GOT3 (cell line): ENCODE measurements at places on chromosomes 12 and 14.

DNA sequence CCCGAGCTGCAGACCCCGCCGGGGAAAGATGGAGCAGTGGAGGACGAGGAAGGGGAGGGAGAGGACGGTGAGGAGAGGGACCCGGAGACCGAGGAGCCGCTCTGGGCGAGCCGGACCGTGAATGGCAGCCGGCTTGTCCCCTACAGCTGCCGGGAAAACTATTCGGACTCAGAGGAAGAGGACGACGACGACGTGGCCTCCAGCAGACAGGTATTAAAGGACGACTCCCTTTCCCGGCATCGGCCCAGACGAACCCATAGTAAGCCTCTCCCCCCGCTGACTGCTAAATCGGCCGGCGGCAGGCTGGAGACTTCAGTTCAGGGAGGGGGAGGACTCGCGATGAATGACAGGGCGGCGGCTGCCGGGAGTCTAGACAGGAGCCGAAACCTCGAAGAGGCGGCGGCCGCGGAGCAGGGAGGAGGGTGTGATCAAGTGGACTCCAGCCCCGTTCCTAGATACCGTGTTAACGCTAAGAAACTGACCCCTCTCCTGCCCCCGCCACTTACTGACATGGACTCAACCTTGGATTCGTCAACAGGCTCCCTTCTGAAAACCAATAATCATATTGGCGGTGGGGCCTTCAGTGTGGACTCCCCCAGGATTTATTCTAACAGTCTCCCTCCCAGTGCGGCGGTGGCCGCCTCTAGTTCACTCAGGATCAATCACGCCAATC is 962 bp downstream of the LEMD3 start:
- DNase-seq = peak; percentile 99

GRCh38 chr12:40254455-40255085 is 29.8 kb downstream of the LRRK2 start:
- DNase-seq = no peak

DNA sequence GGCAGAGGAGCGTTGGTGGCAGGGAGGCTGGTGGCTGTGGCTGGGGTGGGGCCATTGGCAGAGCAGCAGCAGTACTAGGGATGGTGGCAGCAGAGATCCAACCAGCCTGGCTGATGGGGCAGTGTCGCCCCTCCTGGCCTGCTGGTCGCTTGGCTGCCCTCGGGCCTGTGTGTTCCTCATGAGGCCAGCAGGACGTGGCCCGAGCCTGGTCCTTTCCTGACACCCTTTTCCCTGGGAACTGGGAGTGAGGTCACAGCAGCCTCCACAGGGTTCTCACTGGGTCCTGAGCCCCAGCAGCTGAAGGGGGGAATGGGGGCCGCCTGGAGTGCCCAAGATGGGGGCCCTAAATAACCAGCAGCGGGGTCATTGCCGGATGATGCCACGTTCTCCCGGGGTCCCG is 46.1 kb downstream of the KIF26A start:
- no peak for DNase-seq

DNA sequence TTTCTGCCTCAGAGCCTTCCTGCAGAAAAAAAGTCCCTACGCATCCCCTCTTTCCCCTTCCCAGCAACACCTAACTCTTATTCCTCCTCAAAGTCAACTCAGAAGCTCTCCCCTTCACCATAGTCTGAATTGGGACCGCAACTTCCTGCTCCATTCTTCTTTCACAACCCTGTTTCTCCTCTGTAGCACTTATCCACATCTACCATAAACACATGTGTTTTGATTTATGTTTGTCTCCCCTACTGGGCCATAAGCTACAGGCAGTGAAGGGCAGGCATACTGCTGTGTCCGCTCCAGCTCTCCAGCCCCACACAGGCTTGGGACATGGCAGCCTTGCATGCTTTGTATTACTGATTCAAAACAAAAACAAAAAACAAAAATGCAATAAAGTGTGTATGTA is 5.9 kb downstream of the SDR9C7 start:
- no peak for DNase-seq

GRCh38 chr12:116136340-116136739 is 141.2 kb downstream of the MED13L start:
- DNase-seq = no peak

- DNase-seq = no peak
Observed at GRCh38 chr12:119676022-119676421, 8.1 kb downstream of the PRKAB1 start.

- DNase-seq = no peak
Observed at GRCh38 chr12:7142056-7142644, 12.0 kb downstream of the CLSTN3 start.

DNA sequence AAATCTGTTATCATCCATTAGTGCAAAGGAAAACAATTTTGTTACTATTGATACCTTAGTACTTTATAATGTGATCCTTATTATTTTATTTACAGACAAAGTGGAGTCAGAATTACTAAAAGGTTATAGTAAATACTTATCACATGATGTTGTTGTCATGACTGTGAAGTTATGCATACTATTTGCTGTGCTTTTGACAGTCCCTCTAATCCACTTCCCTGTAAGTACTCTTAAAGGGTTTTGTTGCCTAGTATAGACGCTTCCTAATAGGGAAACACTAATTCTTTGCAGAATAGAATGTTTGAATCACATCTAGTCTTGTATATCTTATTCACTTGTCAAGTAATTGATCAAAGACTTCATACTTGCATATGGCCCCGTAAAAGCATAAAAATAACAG is 69.4 kb downstream of the SLC38A6 start:
- DNase-seq = no peak

DNA sequence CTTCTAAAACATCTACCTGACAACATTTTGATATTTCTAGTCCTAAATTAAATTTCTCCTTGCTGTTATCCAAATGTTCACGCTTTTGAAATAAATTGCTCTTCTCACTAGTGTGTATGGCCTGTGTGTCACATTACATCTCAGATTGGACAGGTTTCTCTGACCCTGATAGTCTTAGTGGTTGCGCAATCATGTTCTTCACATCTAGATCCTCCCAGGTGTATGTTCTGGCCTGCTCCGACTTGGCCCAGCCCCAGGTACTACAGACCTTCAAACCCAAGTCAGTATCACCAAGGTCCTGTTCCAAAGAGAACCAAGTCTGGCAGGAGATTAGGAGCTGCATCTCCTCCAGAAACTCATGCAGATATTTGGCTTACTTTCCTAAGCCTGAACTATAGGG is 209.5 kb downstream of the ASCL1 start:
- DNase-seq = no peak

DNA sequence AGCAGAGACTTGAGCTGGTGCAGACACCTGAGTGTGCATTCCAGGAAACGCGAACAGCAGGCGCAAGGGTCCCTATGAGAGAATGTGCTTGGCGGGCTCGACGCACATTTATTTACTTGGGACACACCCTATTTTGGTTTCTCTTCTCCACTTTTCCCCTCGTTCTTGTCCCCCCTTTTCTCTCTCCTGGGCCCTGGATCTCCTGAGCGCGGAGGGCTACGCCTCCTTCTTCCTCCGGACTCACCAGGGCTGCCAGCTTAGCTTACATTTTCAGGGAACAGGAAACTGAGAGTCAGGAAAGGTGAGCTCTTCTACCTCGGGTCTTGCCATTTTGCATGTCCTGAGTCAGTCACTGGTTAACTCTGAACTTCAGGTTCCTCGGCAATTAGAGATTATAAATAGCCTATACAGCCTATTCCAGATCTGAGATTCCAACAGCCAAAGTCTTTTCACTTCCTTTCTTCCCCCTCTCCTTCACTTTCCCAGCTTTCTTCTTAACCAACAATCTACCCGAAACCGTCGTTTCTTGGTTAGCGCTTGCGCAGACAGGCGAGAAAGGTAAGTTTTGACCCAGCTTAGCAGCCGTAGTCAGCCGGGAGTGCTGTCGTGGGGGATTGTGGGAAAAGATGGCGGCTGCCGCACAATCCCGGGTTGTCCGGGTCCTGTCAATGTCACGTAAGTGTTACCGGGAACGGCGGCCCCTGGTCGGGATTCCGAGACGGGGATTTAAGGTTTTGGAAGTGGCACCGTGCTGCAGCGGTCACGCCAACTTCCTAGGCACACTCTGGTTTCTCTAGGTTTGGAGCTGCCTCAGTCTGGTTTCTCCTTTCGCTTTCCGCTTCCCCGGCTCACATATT is at the start of the genes AKAP3 and NDUFA9:
AKAP3 (minus strand) TSS at position 551 of the 857 bp plus-strand sequence. CDS start 10,855 bp downstream, outside the sequence.
NDUFA9 (plus strand) TSS at position 614 of the 857 bp plus-strand sequence; CDS start at position 627, 13 bp downstream.
- no peak for DNase-seq

DNA sequence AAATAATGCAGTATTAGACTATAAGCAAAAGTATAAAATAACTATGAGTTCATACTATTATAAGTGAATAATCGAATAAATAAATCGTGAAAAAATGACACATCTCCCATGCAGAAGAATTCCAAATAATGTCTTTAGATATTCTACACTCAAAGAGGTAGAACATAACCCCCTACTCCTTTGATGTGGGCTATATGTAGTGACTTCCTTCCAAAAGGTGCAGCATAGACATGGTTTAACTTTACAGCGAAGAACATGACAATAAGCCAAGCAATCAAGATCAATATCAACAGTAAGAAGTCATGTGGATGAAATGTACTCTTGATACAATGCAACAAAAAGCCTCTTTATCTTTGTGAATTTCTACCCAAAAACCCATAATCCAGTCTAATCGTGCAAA is 46.0 kb upstream of the HIF1A start:
- no peak for DNase-seq

DNA sequence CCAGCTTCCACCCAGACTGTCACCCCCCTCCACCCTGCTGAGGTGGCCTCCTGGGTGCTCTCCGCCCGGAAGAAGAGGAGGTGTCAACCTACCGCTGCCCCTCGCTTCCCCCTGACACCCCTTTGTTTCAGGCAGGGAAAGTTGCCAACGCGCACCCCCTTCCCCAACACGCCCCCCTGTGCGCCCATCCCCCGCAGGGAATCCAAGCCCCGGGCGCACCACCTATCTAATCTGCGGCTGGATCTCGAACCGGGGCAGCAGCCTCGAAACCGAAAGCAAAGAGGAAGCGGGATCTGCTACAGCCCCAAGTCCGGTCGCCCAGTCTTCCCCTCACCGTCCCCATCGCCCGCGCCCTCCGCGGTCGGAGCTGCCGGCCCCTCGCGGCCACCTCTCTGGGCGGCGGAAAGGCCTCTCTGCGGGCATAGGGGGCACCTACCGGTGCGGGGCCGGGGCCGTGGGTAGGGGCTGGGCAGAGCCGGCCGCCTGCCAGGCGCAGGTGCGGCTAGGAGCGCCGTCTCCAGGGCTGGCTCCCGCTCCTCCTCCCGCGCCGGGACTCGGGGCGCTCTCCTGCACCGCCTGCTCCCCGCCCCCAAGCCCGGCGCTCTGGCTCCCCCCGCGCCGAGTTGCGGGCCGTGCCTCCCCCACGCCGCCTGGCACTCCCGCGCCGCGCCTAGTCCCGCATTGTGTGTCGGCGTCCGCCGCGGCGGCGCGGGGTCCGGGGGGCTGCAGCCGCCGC is 18.3 kb upstream of the PLEKHH1 start:
- DNase-seq = no peak

DNA sequence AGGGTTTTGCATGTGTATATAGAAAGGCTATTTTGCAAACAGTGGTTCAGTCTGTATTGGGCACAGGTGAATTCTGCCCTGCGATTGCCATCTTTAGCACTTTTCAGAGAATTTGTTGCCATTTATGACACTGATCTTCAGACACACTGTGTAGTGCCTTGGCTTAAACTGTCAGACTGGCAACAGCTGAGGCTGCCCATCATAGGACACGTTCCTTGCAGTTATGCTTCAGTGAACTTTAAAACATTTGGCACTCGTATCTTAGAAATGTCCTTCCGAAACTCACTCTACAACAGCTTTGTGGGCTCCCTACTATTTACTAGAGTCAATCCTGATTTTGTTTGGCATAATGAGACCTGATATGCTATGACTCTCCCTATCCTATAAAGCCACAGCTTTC is 29.1 kb downstream of the AP5M1 start:
- DNase-seq = no peak

DNA sequence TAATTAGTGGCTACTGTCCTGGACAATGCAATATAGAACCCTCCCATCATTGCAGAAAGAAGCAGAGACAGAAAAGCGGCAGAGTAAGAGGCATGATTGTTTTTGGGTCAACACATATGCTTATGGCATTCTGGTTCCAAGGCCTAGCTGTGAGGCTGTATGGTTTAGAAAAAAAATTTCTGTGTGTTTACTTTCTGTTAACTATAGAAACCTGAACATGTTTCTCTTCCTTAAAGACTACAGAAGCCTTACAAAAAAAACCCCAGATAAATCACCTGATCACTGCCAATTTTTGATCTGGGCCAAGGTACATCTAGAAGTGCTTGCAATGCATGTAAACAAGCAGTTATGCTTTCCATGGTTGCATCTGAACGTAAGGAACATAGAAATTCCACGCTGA is 100.0 kb upstream of the HECTD1 start:
- DNase-seq = no peak

GRCh38 chr12:115337693-115338543 is 653.9 kb upstream of the TBX3 start:
- peak; percentile 17 for DNase-seq

DNA sequence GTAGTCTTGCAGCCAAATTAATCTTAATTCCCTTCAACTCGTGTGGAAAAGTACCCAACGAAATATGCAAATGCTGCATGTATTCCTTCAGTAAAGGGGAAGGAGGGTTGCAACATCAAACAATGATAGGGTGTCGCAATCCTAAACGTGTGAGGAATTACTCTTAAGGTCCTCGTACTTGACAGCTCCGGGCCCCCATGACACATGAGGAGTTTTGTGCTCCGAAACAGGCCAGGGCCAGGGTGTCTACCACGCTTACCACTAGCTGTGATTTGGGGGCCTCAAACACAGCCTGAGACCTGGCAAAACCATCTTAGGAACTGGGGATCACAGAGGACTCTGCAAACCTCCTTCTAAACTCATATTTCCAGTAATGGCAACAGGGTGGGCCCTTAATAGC is 20.4 kb downstream of the FOS start:
- DNase-seq = no peak

DNA sequence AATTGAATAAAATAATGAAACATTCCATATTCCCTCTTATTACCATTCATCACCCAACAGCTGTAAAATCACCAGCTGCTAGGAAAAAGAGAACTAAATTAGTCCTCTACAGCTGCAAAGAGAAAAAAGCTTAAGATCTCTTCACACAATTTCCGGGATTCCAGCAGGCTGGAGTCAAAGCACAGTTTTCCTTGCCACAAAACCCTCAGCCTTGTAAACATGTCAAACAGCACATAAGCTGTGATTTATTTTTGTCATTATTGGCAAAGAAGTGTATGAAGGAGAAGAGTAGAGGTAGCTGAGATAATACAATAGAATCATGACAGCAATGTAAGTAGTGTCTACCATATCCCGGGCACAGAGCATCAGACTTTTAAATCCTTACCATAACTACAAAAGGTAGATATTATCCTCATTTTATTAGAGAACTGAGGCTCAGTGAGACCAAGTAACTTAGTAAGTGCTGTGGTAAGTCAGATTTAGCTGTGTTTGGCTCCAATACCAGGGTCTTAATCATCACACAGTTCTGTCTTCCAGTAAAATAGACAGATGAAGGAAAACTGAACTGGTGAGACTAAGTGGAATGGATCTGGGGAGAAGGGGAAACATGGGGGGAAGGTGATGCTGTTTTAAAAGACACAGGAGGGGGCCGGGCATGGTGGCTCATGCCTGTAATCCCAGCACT is 57.3 kb downstream of the NTN4 start:
- no peak for DNase-seq

GRCh38 chr12:75751769-75752471 is 240.5 kb upstream of the KRR1 start:
- no peak for DNase-seq
